ENCODE measurements at places on chromosomes 5 and 9.
A peak's percentile ranks its signal among the peaks of the same experiment; 100 is the strongest.

- no peak for DNase-seq
These were observed 116.5 kb downstream of the C9orf50 start for GRCh38 chr9:129504404-129504803.

DNA sequence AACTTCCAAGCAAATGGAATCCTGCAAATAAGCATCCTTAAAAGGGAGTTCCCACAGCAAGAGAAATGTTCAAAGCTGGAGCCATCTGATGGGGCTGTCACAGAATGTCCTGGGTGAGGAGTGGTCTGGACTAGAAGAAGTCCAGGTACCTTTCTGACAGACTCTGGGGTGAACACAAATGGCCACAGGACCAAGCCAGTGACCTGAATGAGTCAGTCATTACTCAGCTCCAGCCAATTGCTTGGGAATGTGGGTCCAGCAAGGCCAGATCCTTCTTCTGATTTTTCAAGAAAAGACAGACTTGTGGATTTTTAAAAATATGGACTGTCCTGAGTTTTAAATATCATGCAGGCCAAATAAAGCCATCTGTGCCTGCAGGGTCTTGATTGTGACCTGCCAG, 30.1 kb downstream of the GALNT10 start:
- peak; percentile 39 for DNase-seq

GRCh38 chr9:81476813-81477490, 212.4 kb downstream of the TLE1 start:
- no peak for DNase-seq

GRCh38 chr9:117093891-117094844, 320.7 kb downstream of the ASTN2 start:
- DNase-seq: peak; percentile 26

DNA sequence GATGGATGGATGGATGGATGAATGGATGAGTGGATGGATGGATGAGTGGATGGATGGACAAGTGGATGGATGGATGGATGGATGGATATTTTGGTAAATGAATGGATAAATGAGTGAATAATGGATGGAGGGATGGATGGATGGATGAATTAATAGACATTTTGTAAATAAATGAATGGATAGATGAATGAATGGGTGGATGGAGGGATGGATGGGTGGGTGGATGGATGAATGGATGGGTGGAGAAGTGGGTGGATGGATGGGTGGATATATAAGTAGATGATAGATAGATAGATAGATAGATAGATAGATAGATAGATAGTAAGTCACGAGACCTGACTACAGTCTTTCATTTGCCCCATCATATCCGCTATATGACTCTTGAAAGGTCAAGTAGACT, 82.7 kb upstream of the OLFM1 start:
- no peak for DNase-seq

DNA sequence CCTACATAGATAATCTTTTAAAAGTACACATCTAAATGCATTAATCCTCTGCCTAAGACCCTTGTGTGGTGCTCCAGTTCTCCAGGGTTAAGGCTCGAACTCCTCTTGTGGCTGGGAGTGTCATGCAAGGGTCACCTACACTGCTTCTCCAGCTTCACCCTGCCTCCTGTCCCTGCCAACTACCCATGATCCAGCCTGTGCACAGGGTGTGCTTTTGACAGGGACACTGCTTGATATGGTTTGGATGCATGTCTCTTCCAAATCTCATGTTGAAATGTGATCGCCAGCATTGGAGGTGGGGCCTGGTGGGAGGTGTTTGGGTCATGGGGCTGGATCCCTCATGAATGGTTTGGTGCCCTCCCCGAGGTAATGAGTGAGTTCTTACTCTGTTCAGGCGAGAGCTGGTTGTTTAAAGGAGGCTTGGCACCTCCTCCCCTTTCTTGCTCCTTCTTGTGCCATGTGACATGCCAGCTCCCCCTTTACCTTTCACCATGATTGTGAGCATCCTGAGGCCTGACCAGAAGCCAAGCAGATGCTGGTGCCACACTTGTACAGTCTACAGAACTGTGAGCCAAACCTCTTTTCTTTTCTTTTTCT, 48.5 kb downstream of the SLC22A5 start:
- no peak for DNase-seq

DNA sequence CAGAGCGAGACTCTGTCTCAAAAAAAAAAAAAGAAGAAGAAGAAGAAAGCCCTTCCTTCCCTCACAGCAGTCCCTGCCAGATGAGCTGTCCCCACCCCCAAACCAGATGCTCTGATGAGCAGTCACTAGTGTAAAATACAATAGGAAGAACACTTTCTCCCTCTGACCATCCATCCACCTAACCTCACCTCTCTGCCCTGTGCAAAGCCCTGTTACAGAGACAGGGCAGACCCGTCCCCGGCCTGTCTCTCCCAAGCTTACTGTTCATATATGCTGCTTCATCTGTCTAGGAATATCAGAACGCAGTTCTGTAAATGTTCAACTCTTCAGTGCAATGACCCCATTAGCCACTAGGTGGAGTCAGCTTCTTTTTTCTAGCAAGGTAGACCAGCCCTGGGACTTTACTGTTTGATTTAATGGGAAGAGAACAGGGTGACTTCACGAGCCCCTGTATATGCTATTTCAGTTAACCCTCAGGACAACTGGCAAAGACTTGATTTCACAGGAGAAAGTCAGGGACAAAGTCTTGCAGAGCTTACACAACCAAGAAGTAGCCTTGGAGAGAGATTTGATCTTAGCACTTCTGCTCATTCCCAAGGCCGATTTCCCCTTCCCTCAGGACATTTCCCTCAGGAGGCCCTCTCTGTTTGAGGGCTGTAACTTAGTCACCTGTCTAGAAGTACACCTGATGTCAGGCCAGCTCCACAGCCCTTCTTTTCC, 14.9 kb upstream of the FGFR4 start:
- DNase-seq: peak; percentile 49

DNA sequence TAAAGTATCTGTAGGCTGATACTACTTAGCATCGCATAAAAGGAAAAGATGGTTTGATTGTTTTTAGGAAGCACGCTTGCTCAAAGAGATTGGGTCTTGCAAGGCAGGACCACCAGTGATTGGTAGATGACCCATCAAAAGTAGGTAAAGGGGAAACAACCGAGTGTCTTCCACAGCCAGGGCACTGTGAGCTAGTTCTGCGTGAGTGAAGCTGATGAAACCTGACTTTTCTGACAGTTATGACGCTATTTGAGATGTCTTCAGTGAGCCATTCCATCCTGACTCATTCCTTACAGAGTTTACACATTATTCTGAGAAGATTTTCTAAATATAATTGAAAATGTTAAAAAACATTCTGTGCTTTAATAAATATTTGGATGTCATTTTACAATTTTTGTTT, 49.7 kb downstream of the BASP1 start:
- no peak for DNase-seq

GRCh38 chr5:161700065-161700464, 14.5 kb downstream of the GABRA6 start:
- DNase-seq: no peak

DNA sequence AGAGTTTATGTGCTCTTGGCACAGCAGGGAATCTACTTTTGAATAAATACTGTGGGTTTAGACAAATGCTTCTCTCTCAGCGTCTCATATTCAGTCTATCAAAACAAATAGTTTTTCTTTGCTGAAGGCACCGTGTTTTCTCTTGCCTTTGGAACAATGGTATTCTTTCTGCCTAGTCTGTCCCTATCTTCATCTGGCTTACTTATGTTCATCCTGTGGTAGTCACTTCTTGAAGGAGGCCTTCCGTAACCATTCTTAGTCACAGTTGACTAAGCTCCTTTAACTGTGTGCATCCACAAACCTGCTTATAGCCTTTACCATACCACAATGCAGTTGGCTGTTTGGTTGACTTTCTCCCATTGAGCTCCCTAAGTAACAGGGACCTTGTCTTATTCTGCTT, 45.9 kb downstream of the LARP1 start:
- DNase-seq: no peak

DNA sequence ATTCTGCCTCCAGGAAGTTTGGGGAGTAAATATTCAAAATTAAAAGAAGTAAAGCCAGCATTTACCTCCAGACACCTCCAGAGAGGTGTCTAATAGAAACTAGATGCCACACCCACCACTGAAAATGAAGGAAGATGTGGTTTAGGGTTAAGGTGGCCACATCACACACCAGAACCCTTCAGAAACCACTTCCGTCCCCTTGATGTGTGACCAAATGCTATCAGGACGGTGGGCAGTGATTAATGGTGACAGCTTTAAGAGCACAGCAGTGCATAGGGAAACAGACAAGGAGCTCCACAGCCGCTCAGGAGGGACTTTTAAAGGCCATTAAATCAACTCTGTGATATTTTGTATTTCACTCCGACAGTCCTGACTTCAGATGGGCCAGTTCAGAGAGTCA, 295.2 kb downstream of the BRINP1 start:
- no peak for DNase-seq

DNA sequence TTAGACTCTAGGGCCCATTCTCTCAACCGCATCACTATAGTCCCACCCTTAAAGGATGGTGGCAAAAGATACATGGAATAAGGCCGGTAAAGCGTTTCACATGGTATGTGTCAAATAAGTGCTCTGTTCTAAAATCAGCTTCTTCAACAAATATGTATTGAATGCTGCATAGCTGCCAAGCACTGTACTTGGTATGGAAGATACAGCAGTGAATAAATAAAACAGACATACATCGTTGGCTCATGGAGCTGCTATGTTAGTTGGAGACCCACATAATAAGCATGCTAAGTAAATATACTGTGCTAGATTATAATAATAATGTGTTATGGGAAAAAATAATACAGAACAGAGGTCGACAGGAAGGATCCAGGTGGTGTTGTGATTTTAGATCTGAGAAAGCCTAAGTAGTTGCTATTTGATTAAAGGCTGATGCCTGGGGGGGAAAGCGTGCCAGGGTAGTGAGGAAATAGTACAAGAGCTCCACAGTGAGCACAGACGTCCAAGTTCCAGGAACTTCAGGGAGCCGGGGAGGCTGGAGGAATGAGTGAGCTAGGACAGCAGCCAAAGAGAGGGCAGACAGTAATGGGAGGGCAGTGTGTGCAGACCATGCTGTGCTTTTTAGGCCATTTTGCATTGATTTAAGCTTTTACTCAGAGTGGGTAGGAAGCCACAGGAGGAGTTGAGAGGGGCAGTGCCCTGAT, 93.7 kb downstream of the JAKMIP2 start:
- DNase-seq: no peak

GRCh38 chr9:98083061-98083501, 26.5 kb downstream of the NANS start:
- DNase-seq: no peak

DNA sequence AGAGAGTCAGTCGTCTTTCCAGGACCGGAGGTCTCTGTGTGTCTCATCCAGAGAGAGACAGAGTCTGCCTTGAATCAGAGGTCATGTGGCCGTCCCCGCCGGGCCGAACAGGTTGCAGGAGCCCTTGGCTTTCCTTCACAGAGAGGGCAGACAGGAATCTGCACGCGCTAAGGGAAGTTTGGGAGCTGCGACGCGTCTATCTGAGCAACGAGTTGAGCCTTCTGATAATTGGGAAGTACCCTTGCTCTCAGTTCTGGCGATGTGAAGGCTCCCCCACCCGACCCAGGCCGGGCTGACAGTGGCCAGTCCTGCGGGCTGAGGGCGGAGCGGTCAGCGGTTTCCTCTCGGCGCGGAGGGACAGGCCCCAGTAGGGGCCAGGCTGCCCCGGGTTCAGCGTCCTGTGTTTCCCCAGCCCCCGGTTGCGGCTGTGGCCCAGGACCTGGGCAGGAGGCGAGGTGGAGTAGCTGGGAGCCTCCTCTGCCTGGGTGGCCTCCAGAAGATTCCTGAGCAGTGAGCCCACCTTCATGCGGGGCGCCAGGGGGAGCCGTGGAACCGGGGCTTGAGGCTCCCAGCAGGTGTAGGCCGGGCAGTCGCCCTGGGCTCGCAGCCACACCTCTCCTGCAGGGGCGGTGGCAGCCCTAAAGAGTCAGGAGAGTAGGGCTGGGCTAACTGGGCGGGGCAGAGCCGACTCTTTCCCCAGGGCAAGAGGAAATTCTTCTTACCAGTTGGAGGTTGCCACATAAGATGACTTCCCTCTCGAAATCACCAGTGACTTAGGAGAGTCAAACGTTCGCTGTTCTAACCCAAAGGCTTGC, 13.9 kb downstream of the NR2F1 start:
- no peak for DNase-seq

DNA sequence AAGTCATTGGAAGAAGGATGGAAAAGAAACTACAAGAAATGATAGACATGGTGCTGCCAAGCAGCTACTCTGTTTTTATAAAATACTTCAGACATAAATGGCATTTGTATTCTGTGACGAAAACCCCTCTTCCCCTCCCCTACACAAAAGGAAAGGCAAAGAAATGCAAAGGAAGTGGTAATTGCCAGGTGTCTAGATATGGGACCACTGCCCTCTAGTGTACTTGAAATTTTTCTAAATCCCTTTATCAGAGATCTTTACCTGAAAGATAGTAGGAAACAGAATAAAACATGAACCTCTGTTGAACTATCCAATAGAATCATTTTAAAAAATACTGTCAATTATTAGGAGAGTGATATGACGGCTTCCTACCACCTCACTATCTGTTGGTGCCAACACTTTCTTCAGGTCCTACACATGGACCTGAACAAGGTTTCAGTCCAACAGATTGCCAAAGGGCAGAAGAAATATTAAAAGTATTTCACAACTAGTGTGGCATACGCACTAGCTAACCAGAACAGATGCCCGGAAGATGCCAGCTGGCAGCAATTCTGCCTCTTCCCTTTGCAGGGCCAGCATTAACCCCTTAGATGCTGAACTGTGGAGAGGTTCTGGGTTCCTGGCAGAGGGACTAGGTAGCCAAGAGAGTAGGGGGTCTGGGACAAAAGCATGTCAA, 104.1 kb downstream of the TSSK1B start:
- no peak for DNase-seq

DNA sequence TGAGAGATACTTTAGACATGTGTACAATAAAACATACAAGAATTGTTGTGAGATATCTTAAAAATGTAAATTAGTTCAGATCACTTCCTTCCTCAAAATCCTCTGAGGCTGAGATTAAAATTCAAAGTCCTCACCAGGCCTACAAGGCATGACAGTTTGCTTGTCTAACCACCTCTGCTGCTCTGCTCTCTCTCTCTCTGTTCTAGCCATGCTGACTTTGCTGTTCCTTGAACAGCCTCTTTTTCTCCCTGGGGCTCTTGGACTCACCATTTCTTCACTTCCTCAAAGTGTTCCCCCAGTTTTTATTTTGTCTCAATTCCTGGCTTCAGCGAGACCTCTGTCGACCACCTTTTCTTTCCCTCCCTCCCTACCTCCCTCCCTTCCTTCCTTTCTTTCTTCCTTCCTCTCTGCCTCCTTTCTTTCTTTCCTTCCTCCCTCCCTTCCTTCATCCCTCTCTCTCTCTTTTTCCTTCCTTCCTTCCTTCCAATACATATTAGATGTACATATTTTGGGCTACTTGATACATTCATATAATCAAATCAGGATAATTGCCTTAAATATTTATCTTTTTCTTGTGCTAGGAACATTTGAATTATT, 27.0 kb downstream of the CATSPER3 start:
- DNase-seq: no peak

GRCh38 chr9:136631038-136632000, 31.4 kb upstream of the EGFL7 start:
- no peak for DNase-seq

GRCh38 chr5:94223235-94223634, 395.2 kb downstream of the KIAA0825 start:
- no peak for DNase-seq

GRCh38 chr5:84191281-84191680, 193.4 kb downstream of the EDIL3 start:
- no peak for DNase-seq
